ENCODE measurements at places on chromosomes 3 and 15. TPM values are rescaled to one million over a fixed set of nuclear protein-coding genes. Genes with fewer than 3 reads are reported as not detected.
A peak's percentile ranks its signal among the peaks of the same experiment; 100 is the strongest.

SOX14 gene
- total RNA-seq = not detected

MUC20 gene
- total RNA-seq = 2.5 TPM

RTP3 gene
- not detected for total RNA-seq

NPRL2 gene
- 13.6 TPM for total RNA-seq

ATP13A4 gene
- 22.4 TPM for total RNA-seq

- no peak for DNase-seq
Measured at GRCh38 chr3:32217339-32217738, 21.1 kb upstream of the CMTM8 start.

- no peak for DNase-seq
Measured at GRCh38 chr3:172530566-172530965, 7.3 kb upstream of the TNFSF10 start.

DNA sequence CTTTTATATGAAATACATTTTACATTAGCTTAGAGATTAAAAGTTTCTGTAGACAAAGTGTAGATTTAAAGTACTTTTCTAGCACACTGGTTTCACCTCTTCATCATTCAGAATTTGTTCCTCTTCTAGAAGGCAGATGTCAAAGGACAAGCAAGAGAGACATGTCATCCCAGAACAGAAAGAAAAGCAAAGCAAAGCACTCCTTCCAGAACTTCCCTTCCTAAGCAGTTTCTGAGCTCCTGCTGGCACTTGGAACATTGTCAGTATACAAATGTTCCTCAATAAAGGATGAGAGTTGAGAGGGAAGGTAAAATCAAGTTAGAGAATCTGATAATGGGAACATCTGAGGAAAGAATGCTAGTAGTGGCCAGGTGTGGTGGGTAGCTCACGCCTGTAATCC, 26.2 kb downstream of the TMOD3 start:
- DNase-seq = no peak

DNA sequence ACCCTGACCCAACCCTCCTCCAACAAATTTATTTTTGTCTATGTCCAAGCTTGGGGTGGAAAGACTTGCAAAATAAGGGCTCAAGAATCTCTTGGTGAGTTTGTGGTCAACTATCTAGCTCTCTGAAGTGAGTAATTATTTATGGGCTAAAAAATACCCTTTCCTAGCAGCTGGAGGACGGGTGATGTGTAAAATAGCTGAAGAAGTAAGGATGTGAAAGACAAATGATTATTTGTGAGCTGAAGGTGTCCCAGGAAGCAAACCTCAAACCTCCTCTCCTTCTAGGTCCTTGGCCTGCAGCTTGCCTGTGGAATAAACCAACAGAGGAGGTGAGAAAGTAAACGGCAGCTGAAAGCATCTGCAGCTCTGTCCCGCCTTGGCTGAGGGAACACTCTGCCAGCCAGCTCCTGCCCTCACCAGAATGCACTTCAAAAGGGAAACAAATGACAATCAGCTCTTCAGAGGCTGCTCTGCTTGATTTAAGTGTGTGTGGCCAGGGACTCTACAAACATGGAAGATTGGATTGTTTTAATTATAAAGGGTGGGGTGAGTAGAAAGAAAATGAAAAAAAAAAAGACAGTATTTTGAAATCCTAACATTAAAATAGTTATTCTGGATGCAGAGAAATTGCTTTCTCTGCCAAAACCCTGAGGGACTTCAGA, 60.3 kb downstream of the TM4SF4 start:
- peak; percentile 50 for DNase-seq

- DNase-seq = no peak
Measured at GRCh38 chr3:44171891-44172290, 69.8 kb upstream of the TOPAZ1 start.

DNA sequence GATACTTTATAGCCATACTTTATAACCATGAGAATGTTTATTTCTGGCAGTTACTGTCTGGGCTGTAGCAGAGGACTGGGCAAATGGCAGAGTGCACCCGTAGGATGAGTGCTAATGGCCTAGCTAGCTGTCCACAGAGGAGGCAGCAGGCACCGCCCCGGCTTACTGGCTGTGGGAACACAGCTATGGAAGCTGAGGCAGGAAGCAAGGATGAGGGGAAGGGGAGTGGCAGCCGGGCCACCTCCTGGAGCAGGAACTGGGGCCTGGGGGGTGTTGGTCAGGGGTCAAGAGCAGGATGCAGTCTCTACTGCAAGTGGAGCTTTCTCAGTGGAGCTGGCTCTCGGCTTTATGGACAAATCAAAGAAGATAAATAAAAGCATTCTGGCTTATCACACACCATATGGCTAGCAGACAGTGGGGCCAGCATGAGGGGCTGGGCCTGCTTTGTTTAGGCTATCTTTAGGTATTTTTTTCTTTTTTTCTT, 316.8 kb upstream of the CTDSPL start:
- DNase-seq = no peak

- no peak for DNase-seq
Measured at GRCh38 chr3:55648591-55649318, 161.6 kb upstream of the WNT5A start.

- peak; percentile 85 for DNase-seq
Measured at GRCh38 chr15:93087825-93088199, 1.2 kb downstream of the RGMA start.

DNA sequence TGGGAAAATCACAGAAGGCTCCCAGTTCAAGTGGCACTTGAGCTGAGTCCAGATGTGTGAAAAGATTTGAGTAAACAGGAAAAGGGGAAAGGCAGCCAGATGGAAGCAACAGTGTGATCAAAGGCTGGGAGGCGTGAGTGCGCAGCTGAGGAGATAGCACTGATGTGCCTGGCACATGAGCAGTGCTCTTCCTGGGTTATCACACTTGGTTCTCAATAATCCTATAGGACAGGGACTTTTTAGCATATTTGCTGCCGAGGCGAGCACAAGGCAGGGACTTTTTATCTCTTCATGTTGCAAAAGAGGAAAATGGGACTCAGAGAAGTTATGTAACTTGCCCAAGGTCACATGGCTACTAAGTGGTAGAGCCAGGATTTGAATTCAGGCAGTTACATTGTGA, 39.6 kb downstream of the CORO2B start:
- DNase-seq = no peak

DNA sequence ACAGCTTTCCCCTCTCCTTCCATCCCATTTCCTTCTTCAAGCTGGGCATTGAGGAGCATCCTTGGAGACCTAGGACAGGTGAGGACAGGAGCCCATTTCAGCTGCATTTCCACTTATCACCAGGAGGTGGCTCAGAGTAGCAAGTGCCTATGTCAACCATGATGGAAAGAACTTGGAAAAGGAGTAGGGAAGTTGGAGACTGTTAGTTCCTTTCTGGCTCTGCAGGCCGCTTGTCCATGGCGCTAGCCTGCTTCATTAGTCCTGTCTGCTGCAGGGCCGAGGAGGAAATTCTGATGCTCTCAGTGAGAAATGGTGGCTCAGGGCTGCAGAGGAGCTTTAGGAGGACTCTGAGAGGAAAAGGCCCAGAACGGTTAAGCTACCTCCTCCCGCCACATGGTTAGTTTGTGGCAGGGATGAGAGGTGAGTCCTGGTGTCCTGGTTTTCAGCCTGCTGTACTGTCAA, 7.0 kb upstream of the CD276 start:
- DNase-seq = peak; percentile 44

DNA sequence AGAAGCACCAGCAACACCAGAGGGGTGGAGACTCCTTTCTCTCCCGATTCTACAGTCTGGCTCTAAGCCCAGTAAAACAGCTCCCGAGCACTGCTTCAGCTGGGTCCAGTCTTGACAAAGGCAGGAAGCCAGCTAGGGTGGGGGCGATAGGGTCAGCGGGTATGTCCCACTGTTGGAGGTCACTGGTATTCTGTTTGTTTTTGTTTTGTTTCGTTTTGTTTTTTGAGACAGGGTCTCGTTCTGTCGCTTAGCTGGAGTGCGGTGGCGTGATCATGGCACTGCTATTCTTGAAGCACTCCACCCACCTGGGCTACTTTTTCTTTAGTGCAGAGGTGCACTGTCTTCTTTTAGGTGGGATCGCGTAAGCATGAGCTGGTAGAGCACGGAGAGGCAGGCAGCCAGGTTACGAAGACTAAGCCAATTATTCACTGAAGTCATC, 16.3 kb downstream of the GCSAM start:
- no peak for DNase-seq
